ENCODE measurements at places on chromosomes 13 and 19. TPM values are rescaled to one million over a fixed set of nuclear protein-coding genes. Genes with fewer than 3 reads are reported as not detected.

Gene RFPL4A
- polyA plus RNA-seq: not detected

DNA sequence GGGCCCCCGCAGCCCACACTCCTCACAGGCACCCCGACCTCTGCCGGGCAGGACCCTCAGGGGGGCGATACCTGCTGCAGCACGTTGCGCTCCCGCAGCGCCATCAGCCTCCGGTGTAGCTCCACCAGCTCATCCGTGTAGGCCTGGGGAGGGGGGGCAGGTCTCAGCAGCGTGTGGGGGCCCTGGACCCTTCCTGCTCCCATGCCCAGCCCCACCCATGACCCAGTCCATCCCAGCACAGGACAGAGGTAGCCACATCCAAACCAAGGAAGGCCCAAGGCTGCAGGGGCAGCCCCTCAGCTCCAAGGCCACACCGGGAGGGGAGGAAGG lies 66.5 kb downstream of the MLLT1 start:
- DNase-seq: no peak

Gene LILRA2
- polyA plus RNA-seq: 1.1 TPM

- DNase-seq: no peak
Observed at GRCh38 chr19:14674764-14675163, at the start of gene ADGRE3. ADGRE3 (minus strand) TSS chr19:14674844; CDS start chr19:14674770, 74 bp downstream.

DNA sequence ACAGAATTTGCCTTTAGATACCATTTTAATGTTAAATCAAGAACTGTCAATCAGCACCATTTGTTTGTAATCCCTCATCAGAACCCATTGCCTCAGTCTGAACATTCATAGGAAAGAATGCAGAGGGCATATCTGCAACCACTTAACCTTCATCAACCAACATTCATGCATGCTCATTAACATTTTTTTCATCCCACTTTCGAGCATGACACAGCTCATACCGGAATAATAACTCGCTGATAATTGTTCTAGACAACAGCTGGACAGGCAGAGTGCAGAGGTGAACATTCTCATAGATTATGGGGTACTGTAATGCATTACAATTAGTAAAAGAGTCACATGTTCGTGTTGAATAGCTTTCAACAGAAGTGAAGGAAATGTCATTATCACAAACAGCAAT lies 216.8 kb downstream of the DIAPH3 start:
- DNase-seq: no peak

- no peak for DNase-seq
Observed at GRCh38 chr13:42377640-42378382, 105.9 kb downstream of the AKAP11 start.

All from renal cortex interstitium (tissue), 15 donors.